T-cell (primary cell): ENCODE measurements at places on chromosomes 6 and 20. TPM values are rescaled to one million over a fixed set of nuclear protein-coding genes. Genes with fewer than 3 reads are reported as not detected.

The BRD2 gene
- total RNA-seq = 383 TPM

The ARMC2 gene
- total RNA-seq = 9.7 TPM

The RWDD2A gene
- total RNA-seq = 4.1 TPM

- H3K36me3 ChIP-seq = no peaks in the 10 kb centered on the region
- H3K4me3 ChIP-seq = no peak overlapping the region
- H3K27me3 ChIP-seq = peaks cover 21% of the 10 kb centered on the region
- H3K4me1 ChIP-seq = no peaks in the 10 kb centered on the region
Measured at GRCh38 chr6:148565930-148566663, 180.7 kb upstream of the UST start.
